ENCODE measurements at places on chromosomes 1 and 21. TPM values are rescaled to one million over a fixed set of nuclear protein-coding genes. Genes with fewer than 3 reads are reported as not detected.
A peak's percentile ranks its signal among the peaks of the same experiment; 100 is the strongest.

DNA sequence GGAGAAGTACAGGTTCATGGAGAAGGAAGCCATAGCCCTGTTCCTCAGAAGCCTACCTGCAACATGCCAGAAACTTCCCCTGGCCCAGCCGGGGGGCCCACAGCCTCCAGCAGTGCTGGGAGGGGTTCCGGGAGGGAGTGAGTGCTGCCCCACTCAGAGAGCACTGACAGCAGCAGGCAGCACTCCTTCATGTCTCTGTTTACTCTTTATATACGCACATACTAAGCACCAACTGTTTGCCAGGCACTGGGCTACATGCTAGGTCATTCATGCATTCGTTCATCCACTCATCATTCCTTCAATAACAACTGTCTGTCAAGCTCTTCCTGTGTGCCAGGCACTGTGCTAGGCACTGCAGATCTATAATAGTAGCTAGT, 120.6 kb downstream of the TRABD2B start:
- no peak overlapping the region for H3K4me3 ChIP-seq
- H3K36me3 ChIP-seq, result no peaks in the 10 kb centered on the region
- H3K27me3 ChIP-seq, result no peaks in the 10 kb centered on the region
- no peaks in the 10 kb centered on the region for H3K4me1 ChIP-seq

DNA sequence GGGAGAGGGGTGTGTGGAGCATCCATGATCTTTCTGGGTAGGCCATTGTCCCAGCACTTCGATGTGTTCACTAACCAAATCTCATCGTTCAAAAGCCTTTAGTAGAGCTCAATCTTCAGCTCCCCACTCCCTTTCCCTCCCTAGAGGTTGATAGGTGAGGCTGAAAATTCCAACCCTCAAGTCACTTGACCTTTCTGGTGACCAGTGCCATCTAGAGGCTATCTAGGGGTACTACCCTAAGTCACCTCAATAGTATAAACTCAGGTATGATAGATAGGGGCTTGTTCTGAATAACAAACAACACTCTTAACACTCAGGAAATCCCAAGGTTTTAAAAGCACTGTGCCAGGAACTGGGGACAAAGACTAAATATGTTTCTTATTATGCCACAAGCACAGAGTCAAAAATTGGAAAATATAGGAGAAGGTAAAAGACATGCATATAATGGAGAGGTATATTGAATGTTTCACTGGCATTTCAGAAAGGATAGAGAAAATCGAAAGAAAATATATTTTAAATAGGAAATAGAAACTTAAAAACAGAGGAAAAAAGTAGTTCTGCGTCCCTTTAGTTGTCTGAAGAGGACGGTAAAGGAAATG, 42.9 kb upstream of the CD53 start:
- H3K27me3 ChIP-seq, result no peaks in the 10 kb centered on the region
- no peaks in the 10 kb centered on the region for H3K4me1 ChIP-seq
- no peak overlapping the region for H3K27ac ChIP-seq
- DNase-seq, result peak; percentile 48
- no peaks in the 10 kb centered on the region for H3K36me3 ChIP-seq
- H3K4me3 ChIP-seq, result no peak overlapping the region

The C4BPA gene
- not detected for polyA plus RNA-seq

GRCh38 chr1:64966158-64966971, at the start of gene JAK1:
Gene JAK1 (minus strand): TSS chr1:64966549. CDS start chr1:64886264, 80,285 bp downstream.
- peak within 1 kb of the TSS; percentile 79 for H3K27ac ChIP-seq
- peaks cover 8% of the 10 kb centered on the region for H3K4me1 ChIP-seq
- DNase-seq, result peak; percentile 91
- H3K36me3 ChIP-seq, result no peaks in the 10 kb centered on the region
- peak within 1 kb of the TSS; percentile 97 for H3K4me3 ChIP-seq

- DNase-seq, result peak; percentile 28
- no peaks in the 10 kb centered on the region for H3K4me1 ChIP-seq
- no peaks in the 10 kb centered on the region for H3K27me3 ChIP-seq
- H3K27ac ChIP-seq, result no peak overlapping the region
Measured at GRCh38 chr1:237814319-237814924, 76.3 kb downstream of the ZP4 start.

- no peaks in the 10 kb centered on the region for H3K36me3 ChIP-seq
- H3K4me1 ChIP-seq, result no peaks in the 10 kb centered on the region
- H3K27me3 ChIP-seq, result no peaks in the 10 kb centered on the region
- no peak overlapping the region for H3K4me3 ChIP-seq
- no peak for DNase-seq
Measured at GRCh38 chr1:82346141-82346540, 545.4 kb downstream of the ADGRL2 start.

DNA sequence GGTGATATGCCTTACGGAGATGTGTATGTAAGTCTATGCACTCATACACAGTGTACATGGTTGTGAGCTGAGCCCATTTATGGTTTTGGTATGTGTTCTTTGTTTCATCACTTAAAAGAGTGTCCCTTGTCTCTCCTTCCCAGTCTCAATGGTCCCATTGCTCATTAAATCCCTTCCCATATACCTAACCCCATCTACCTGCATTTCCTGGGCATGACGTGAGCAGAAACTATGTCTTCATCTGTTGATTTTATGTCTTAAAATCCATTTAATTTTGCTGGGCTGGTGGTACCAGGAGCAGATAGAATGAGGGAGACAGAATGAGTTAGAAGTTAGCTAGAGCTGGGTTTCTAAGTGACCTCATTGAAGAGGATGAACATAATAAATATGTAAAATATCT, 44.8 kb downstream of the ADAMTS1 start:
- no peaks in the 10 kb centered on the region for H3K36me3 ChIP-seq
- H3K4me3 ChIP-seq, result peak overlapping the region; percentile 57
- H3K27ac ChIP-seq, result peak overlapping the region; percentile 78

DNA sequence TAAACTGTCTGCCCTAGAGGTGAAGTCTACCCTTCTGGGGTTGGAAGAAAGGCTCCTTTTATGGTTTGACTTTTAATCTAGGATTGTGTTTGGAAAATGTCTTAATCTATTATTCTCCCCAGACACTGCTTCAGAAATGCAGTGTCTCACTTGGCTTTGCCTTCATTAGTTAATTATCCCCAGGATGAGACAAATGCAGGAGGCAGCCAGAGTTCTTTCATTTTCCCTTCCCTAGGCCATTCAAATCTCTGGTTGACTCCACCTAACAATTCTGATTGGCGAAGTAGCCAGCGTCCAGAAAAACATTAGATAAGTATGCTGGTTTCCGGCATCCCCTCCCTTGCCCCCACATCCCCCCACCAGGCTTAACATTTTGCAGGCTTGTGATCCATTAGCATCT, 325.8 kb upstream of the PBX1 start:
- H3K27ac ChIP-seq, result no peak overlapping the region
- no peak overlapping the region for H3K4me3 ChIP-seq
- DNase-seq, result no peak
- no peaks in the 10 kb centered on the region for H3K4me1 ChIP-seq

The BCL2L15 gene
- polyA plus RNA-seq, result not detected

DNA sequence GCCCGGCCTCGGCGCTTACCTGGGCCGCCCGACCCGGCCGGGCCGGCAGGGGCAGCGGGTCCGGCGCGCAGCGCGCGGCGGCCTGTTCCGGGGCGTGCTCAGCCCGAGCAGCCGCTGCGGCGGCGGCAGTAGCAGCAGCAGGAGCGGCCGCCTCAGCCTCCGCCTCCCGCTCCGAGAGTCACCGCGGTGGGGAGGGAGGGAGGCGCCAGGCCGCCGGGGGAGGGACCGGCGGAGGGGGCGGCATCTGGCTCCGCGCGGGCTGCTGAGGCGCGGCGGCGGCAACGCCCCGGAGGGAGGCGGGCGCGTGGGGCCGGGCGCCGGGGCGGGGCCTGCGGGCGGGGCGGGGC, at the start of gene CTNNBIP1:
TSS of gene CTNNBIP1 (minus strand) at position 194 of the 347 bp plus-strand sequence. CDS start 38,205 bp downstream, outside the sequence.
- H3K27me3 ChIP-seq, result no peaks in the 10 kb centered on the region
- peak within 1 kb of the TSS; percentile 80 for H3K27ac ChIP-seq
- no peaks in the 10 kb centered on the region for H3K36me3 ChIP-seq
- H3K4me3 ChIP-seq, result peak within 1 kb of the TSS; percentile 90
- no peak for DNase-seq

GRCh38 chr1:70146488-70146887, 58.9 kb downstream of the LRRC40 start:
- H3K4me1 ChIP-seq, result peaks cover 23% of the 10 kb centered on the region
- no peak overlapping the region for H3K27ac ChIP-seq
- DNase-seq, result peak; percentile 66
- peaks cover 11% of the 10 kb centered on the region for H3K36me3 ChIP-seq

- no peaks in the 10 kb centered on the region for H3K4me1 ChIP-seq
- no peak overlapping the region for H3K27ac ChIP-seq
- no peaks in the 10 kb centered on the region for H3K36me3 ChIP-seq
- DNase-seq, result peak; percentile 63
- H3K4me3 ChIP-seq, result no peak overlapping the region
Measured at GRCh38 chr1:74689621-74690363, 16.2 kb upstream of the ERICH3 start.

GRCh38 chr1:12634696-12635202, 9.1 kb upstream of the AADACL4 start:
- no peak overlapping the region for H3K4me3 ChIP-seq
- H3K27ac ChIP-seq, result no peak overlapping the region
- no peaks in the 10 kb centered on the region for H3K27me3 ChIP-seq
- H3K36me3 ChIP-seq, result no peaks in the 10 kb centered on the region
- no peaks in the 10 kb centered on the region for H3K4me1 ChIP-seq

DNA sequence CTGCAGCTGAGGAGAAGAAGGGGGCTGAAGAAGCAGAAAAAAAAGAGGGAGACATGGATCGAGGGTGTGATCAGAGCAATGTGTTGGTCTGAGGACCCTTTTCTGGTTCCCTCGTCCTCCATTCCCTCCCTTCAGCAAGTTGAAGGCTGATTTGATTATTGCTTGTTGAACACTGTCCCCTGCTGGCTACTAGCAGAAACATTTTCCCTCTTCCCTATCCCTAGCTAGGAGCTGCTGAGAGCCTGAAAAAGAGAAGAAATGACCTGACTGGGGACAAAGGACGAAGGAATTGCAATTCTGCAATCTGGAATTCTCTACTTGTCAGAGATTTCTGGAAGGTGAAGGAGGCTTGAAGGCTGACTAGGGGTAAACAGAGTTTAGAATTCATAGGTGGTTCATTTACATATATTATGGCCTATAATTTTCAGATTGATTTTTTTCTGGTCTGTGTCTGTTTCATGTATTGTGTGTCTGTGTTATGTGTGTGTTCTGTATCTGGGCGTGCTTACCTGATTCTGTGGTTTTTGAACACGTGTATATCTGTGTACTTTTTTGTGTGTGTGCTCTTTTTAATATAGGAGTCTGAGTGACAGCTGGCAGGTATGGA, 9.8 kb downstream of the NHLH1 start:
- no peak overlapping the region for H3K27ac ChIP-seq
- no peak overlapping the region for H3K4me3 ChIP-seq
- peaks cover 23% of the 10 kb centered on the region for H3K4me1 ChIP-seq
- DNase-seq, result peak; percentile 79
- no peaks in the 10 kb centered on the region for H3K36me3 ChIP-seq
- H3K27me3 ChIP-seq, result no peaks in the 10 kb centered on the region

DNA sequence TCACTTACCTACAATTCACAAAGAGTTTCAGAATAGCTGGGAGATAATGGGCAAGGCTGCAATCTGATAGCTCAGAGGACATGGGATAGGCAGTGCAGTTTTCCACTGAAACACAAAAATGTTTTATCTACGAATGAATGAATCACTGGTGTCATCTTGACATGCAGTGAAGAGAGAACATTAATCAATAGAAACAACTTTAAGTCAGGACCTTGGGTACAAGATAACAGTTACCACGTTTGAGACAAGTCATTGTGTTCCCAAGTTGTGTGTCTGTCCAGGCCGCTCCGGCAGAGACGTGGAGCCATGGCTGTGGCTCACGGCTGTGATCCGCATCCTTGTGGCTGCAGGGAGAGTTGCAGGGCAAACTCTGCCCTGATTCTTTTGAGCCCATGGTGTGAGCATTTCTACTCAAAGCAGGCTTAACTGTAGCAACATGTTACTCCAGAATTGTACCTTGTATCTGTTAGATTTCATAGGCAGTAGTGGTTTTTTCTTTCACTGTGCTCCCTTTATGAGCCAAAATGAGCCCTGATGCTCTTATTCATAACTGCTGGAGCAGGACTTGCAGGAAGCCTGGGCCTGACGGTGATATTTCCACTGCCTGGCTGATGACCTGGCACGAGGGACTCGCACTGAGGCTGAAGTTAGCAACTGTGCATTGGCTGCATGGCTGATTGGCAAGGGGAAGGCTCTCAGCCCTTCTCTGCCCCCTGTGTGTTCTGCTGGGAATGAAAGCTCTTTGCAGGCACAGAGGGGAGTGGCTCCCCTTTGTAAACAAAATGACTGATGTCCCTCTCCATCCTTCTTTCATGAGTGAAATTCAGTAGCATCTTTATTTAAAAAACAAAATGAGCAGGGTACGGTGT, 465.2 kb downstream of the AJAP1 start:
- no peaks in the 10 kb centered on the region for H3K36me3 ChIP-seq
- no peak for DNase-seq
- H3K4me1 ChIP-seq, result no peaks in the 10 kb centered on the region

DNA sequence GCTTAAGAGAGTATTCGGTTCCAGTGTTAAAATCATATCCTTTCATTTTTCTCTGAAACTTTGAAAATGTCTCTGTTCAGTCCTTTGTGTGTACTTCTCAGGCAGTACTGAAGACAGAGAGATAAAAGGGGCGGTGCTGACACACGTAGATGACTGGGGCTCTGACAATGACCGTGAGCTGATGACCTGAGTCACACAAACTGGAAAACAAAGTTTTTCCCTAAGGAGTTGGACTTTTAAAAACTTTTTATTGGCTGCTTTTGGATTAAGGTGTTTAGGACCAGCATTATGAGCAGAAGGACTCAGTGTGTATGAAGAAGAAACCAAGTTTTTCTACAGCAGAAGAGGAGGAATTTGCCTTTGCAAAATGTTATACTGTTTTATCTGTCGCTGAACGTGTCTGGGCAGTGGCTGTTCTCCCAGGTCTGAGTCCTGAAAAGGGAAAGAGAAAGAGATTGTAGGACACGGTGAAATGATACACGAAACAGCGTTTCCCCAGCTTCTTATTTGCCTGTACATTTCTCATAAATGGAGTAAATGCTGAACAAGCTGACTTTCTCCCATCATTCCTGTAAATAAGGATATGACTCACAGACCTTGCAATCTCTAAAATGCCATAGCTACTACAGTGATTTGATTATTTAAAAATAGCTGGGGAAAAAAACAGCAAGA, 51.5 kb downstream of the MAP3K7CL start:
- peak; percentile 91 for DNase-seq
- H3K36me3 ChIP-seq, result no peaks in the 10 kb centered on the region
- no peaks in the 10 kb centered on the region for H3K27me3 ChIP-seq
- peak overlapping the region; percentile 77 for H3K4me3 ChIP-seq
- peak overlapping the region; percentile 99 for H3K27ac ChIP-seq

DNA sequence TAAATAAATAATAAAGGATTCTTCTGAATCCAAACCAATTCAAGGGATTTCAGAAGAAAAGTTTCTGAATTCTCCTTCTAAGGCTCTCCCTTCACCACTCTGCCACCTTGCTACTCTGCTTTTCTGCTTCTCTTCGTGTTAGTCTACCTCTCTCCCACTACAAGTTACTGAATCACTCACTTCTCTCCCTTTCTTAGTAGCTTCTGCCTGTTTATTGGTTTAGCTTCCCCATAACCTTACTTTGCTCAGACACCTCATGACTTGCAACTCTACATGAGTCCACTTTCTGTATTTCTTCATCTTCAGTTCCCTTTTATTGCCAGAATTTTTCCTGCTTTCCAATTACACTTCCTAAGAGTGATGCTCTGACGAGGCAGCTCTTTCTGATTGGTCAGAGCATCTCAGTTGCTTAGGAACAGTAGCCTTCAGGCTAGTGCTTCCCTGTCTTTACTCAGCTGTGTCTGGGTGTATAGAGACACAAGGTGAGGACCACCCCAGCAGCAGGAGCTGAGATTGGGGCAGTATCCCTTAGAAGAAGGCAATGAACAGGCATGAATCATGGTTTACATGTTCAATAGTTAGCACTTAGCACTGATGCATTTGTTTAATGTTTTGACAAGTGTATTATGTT, 144.6 kb downstream of the SLC30A10 start:
- H3K4me3 ChIP-seq, result no peak overlapping the region
- no peak for DNase-seq
- no peaks in the 10 kb centered on the region for H3K27me3 ChIP-seq
- no peak overlapping the region for H3K27ac ChIP-seq

All from GM23248 (cell line).